ENCODE measurements at places on chromosomes 7 and 10.

- no peak for DNase-seq
Observed at GRCh38 chr7:301291-302053, 11.5 kb downstream of the FOXL3 start.

DNA sequence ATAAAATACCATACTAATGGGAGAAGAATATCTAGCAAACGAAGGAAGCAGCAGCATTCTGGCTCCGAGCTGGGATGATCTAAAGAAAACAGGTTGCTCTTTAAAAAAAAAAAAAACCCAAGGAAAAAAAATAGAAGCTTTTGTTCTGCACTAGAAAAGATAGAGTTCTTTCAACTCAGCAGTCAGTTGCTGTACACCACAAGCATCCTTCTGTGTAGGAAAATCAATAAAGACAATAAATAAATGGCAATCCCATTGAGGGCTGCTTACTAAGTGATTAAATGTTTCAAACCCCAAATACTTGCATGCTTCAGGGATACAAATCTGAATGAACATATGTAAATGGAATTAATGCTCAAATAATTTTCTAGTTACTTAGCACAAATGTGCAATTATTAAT, 207.1 kb downstream of the TEX36 start:
- no peak for DNase-seq

DNA sequence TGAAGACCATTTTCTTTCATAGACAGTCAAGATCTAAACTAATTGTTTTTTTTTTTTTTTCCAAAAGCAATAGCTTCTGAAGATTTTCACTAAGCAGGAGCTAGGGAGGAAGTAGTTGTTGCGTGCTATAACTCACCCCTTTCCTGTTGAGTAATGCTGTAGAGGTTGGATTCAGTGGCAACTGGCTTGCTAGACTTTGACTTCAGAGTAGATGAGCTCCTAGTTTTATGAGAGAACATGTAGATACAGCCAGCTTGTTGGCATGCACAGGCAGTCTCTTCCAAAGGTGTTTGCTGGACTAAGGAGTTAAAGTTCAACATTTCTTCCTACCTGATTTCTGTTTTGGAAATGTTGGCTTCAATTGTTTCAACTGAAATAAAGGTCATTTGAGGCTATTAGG, 66.2 kb upstream of the MXI1 start:
- no peak for DNase-seq

GRCh38 chr7:72413290-72413689, 1.2 kb upstream of the CALN1 start:
- DNase-seq, result no peak

DNA sequence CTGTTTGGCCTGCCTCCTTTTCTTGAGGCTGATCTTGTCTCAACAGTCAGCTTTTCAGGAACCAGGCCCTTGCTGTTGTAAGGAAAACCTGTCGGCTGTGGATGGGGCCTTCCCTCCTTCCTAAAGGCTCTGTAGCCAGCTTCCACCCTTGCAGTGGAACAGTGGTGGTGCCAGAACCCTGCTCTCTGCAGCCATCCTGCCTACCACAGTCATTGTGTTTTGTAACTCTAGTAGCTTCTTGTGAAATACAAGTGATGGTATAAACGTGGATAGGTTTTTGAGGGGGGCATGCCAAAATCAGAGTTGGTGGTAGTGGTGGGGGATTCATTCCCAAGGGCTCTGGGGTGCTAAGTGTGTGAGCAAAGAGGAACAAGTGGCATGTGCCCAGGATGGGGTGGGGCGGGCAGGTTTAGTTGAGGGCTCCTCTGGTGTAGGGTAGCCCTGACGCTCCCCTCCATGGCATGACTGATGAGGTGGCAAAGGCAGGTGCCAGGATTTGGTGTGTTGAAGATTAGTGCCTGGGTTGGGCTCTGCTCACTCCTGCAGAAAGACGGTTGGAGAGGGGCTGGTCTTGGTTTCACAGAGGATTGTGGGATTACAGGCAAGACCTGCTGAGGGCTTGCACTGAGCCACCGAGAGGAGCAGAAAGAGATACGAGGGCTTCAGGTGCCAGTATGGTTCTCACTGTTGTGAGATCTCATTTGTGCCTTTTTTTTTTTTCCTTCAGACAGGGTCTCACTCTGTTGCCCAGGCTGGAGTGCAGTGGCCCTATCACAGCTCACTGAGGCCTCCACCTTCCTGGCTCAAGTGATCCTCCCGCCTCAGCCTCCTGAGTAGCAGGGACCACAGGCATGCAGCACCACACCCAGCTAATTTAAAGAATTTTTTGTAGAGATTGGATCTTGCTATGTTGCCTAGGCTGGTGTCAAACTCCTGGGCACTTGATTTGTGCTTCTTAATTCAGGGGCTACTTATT, 7.4 kb downstream of the TSPAN14 start:
- no peak for DNase-seq

DNA sequence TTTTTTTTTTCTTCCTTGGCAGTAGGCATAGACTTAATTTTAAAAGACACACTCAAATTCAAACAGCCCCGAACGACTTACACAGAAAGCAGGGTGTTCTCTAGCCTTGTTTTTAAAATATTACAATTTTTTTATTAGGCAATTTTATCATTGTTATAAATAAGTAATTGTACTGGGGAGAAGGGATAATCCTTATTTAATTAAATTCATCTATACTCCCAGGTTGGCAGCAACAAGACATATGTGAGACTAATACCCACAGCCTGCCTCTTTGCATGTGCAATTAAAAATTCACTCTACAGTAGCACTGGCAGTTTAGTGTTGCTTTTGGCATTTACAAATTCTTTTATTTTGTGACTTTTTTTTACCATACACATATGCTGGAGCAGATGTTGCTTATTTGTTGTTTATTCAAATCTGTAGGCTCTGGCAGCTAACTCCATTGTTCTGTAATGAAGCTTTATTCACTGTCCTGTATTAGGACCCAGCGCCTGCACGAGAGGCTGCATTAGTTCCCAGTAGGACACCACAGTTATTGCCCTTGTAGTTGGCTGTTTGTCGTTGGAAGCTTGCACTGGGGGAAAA, 84.9 kb upstream of the PPP1R17 start:
- no peak for DNase-seq

DNA sequence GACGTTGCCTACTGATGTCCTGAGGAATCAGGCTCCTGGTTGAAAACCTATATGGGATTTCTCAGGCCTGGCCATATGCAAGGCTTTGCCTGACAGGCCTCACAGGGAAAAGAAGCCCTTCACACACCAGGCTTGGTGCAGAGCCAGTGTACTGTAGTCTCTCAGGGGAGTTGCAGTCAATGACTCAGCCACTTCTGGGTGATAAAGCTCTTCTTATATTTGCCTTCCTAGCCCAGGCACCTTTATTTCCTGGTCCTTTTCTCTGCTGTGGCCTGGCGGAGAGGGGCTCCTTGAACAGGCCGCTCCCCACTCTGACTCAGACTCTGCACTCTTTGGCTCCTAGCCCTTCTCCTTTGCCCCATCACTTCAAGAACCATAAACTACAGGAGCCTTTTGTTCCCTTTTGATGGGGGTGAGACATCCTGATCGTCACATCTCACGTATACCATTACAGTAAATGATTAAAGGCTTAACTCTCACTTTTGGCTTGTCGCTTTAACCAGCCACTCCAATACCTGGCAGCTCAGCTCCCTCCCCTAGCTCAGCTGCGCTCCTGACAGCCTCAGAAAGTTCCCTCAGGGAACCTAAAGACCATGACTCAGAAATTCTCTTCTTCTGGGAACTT, 33.5 kb downstream of the DPY19L1 start:
- no peak for DNase-seq

DNA sequence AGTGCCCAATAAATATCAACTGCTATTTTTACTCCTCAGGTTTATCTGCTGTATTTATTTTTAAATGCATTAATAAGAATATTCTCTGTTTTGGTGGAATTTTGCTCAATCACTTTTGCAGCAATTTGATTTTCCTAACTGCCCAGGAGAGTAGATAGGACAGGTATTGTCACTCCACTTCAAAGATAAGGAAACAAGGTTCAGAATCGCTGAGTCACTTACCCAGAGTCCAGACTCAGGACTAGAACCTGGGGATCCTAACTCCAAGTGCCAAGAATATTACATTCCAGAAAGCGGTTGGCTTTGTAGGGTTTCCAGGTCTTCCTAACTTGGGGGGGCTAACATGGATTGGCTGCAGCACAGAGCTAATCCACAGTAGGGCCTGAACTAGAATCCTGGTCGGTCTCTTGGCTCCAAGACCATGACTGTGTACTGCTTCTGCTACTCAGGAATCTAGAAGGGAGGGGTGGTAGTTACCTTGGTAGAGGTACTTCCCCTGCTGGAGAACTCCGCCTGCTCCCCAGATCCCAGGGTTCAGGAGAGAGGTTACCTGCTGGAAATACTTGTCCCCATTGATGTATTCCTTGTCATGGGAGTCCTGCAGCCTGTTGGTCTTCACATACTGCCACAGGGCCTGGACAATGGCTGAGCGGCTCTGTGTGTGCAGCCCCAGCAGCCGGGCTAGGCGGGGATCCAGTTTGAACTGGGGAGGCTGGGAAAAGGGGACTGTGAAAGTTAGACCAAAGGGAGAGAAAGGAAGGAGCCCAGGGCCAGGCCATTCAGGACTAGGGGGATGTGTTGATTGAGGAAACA, 7.3 kb downstream of the SMARCD3 start:
- no peak for DNase-seq

GRCh38 chr7:121043314-121044234, 55.1 kb downstream of the CPED1 start:
- DNase-seq, result no peak

- DNase-seq, result no peak
Observed at GRCh38 chr7:30347226-30348082, 63.1 kb downstream of the ZNRF2 start.

DNA sequence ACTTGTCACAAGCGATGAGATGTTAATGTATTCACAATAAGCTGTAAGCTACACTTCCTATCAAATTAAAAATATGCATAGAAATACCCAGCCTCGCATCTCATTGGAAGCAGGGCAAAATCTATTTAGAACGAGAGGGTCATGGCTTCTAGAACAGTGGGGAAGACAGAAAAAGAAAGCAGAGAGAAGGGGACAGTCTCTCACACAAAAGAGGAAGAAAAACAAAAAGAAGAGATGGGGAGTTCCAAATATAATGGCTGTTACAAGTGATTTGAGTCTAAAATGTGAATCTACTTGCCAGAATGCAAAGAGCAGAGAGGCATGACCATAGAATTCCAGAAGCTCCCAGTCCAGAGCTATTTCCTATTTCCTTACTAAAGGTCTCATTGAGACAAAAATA, 13.8 kb downstream of the LRRN3 start:
- DNase-seq, result no peak

GRCh38 chr7:23285657-23286646, 13.2 kb upstream of the MALSU1 start:
- no peak for DNase-seq

- DNase-seq, result no peak
Observed at GRCh38 chr7:151428378-151429236, 11.3 kb downstream of the CRYGN start.

DNA sequence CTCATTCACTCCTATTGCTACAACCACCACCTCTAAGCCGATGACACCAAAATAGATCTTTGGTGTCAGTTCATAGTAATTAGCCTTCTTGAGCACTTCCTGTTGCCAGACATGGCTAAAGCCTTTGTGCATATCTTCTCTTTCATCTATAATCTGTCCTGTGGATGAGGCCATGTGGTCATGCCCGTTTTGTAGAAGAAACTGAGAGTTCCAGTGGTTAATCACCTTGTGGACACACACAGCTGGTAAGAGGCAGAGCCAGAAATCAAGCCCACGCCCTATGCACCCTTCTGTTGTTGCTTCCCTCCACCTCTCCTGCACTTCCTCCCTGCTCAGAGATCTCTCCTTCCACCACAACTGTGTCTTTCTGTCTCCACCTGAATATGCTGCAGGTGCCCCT, 285.1 kb upstream of the PFKP start:
- no peak for DNase-seq

DNA sequence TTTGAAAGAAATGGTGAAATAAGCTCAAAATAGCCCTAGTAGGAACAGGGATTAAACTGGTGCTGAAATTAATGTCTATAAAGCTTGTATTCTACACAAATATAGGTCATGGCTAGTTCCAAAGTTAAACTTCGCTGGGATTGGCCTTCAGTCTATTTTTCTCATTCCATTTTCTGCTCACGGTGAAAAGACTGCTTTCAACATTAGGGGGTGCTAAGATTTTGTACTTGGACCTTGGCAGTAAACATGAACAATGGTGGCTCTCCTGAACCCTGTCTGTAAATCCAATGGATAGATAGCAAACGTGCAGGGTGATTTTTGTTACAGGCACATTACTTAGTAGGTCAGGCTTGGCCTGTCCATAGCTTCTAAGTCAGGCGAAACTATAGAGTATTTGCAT, 36.0 kb upstream of the RSU1 start:
- no peak for DNase-seq

DNA sequence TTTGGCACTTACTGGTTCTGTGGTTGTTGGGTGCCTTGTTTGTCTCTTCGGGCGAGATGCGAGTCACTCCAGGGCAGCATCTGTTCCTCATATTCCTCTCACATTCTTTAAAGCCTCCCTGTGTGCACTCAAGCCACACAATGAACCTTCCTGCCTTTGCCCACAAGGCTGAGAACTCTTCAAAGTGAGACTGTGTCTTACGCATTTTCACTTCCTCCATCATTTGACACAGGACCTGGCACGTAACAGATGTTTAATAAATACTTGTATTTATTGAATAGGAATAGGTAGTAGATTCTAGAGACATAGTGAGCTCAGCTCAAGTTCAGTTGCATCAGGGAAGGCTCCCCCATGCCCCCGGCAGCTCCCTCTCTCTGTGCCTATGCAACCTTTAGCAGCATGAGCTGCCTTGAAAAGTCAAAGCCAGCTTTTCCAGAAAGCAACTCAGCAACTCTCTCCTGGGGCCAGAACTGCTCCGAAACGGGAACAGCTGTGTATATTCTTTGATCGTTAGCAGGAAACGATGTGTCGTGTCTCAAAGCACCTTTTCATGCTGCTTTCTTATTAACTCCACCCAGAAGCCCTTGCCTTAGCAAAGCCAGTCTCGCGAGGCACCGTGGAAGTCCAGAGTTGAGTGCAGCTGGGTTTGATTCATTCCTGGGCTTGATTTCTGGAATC, 97.5 kb downstream of the PFKFB3 start:
- no peak for DNase-seq

DNA sequence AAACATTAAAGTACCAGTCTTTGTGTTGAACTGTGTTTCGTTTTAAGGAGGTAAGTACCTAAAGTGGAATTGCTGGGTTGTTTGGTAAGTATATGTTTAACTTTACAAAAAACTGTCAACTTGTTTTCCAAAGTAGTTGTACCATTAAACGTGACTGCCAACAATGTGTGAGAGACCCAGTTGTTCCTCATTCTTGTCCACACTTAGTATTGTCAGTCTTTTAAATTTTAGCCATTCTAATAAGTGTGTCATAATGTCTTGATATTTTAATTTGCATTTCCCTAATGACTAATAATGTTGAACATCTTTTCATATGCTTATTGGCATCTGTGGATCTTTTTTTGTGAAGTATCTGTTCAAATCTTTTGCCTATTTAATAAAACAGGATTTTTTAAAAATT, 74.3 kb downstream of the POLL start:
- no peak for DNase-seq

DNA sequence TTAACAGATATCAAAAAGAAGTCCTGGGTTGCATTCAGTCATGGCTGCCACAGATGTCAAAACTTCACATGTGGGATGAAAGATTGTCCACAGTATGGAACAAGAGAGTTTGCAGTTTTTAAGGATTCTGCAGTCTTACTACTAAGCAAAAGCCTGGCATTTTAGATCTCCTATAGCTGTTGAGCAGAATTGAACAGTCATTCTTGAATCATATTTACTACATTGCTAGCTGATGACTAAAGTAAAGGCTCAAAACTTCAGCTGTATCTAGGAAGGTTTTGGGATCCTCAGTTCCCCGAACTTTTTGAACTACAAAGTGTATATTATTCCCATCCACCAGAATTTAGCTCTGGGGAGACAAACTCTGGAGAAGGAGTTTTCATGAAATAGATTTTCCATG, 31.0 kb downstream of the BET1 start:
- no peak for DNase-seq

- DNase-seq, result no peak
Observed at GRCh38 chr7:4143511-4144171, 538.5 kb upstream of the FOXK1 start.

Measured in COR-L47 (cell line).